NCI-H1105 (cell line): ENCODE measurements at places on chromosomes 16 and 17.

DNA sequence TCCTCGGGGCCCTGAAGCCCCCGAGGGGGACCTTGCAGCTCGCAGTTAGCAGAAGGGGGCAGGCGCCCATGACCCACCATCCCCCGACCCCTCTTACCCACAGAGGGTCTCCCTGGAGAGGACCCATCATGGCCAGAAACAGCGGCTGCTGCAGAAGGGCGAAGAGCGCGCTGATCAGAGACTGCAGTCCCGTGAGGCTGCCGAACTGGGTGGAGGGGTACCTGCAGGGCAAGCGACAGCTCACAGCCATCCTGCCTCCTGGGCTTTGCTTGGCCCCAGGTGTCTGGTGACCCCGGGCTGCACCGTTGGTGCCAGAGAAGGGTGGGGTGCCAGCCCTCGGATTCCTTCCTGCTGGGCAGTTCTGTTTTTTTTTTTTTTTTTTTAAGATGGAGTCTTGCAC is 13.9 kb upstream of the PITPNA start:
- DNase-seq, result no peak

GRCh38 chr17:35891269-35891668 is 11.1 kb upstream of the CCL5 start:
- DNase-seq, result no peak

DNA sequence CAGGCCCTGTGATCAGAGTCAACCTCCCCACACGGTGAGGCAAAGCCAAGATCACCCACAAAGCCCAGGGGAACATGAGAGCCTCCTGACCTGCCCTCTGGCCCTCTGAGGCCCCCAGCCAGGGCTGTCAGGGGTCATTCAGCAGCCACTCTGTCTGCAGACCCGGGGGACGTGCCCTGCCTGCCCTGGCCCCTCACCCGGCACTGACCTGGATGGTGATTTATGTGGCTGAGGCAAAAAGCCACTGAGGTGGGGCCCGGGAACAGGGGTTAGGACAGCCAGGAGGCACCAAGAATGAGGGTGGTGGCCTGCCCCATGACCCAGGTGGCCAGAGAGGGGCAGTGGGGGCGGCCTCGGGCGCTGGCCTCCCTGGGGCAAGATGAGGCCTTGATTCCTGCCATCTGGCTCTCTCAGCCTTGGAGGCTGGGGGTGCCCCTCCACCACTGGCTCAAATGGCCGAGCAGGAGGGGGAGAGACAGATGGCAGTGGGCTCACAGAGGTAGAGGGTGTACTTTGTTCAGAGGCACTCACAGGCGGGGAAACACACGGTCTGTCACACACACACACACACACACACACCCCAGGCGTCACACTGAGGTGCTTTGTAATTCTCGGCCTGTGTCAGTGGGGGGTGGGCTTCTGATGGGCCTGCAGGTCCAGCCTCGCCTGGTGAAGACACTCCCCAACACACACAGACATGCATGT is 174.0 kb upstream of the GSE1 start:
- no peak for DNase-seq

DNA sequence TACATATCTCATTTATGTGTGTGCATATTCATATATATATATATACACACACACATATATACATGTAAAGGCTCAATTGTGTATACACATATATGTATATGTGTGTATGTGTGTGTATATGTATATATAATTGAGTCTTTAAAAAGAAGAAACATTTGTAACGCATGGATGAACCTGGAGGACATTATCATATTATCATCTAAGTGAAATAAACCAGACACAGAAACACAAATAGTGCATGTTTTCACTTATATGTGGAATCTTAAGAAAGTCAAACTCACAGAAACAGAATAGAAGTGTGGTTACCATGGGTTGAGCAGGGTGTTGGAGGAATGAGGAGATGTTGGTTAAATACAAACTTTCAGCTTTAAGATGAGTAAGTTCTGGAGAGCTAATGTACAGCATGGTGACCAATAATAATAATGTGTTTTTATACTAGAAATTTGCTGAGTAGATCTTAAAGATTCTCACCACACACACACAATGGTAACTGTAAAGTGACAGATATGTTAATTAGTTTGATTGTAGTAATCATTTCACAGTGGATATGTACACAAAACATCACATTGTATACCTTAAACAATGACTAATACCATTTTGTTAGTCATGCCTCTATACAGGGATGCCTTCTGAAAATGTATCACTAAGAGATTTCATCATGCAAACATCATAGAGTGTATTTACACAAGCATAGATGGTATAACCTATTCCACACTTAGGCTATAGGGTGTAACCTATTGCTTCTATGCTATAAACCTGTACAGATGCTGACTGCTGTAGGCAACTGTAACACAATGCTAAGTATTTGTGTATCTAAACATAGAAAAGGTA is 132.6 kb upstream of the CACNG5 start:
- no peak for DNase-seq

GRCh38 chr17:35865412-35866340 is 3.0 kb downstream of the HEATR9 start:
- no peak for DNase-seq

- no peak for DNase-seq
These were observed 626 bp upstream of the RAI1 start for GRCh38 chr17:17680477-17681186.
